Right renal cortex interstitium (tissue), 3 donors: ENCODE measurements at places on chromosomes 5 and 9. TPM values are rescaled to one million over a fixed set of nuclear protein-coding genes. Genes with fewer than 3 reads are reported as not detected.

Gene HRH2
- 3.3 TPM for polyA plus RNA-seq

Gene DMRT3
- 1.4 TPM for polyA plus RNA-seq

Gene REEP2
- 8.2 TPM for polyA plus RNA-seq

Gene CATSPER3
- polyA plus RNA-seq: 0.82 TPM

Gene SLC6A7
- polyA plus RNA-seq: not detected

Gene SPINK7
- 0.27 TPM for polyA plus RNA-seq

Gene MAMDC2
- 7.3 TPM for polyA plus RNA-seq

Gene NIPAL4
- 0.32 TPM for polyA plus RNA-seq

DNA sequence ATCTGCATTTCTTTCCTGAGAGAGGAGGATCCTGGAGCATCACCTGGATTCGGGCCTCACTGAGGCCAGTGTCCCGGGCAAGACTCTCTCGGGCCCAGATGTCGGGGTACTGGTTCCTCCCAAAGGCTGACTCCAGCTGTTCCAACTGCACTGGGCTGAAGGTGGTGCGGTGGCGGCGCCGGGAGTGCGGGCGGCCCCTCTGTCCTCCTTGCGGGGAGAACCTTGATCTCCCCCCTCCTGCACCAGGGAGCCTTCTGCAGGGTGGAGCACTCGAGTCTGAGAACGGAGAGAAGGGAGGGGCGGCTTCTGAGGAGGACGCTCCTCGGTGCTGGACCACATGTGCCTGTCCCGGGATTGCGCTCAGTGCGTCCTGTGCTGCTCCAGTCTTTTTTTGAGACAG lies 2.0 kb downstream of the PROP1 start:
- DNase-seq: no peak

- no peak for DNase-seq
Measured at GRCh38 chr9:5025416-5025815, 40.3 kb downstream of the JAK2 start.

DNA sequence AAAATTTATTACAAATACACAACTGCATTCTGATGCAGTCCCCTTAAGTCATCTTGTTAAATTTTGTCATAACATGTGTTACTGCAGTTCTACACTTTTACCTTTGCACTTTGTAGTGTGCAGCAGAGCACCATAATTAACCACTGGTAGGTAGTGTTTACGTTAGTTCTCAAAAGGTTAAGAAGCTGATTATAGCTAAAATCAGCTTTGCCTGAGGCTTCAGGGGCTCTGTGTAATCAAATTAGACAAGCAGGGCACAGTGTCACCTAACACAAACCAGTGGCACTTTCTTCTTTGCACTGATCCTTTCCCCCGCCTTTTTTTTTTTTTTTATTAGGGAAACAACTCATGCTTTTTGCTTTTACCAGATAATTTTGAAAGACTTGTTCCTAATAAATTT lies 26.1 kb downstream of the POU5F2 start:
- no peak for DNase-seq

GRCh38 chr5:135208903-135209721 lies 175.1 kb upstream of the PITX1 start:
- no peak for DNase-seq

DNA sequence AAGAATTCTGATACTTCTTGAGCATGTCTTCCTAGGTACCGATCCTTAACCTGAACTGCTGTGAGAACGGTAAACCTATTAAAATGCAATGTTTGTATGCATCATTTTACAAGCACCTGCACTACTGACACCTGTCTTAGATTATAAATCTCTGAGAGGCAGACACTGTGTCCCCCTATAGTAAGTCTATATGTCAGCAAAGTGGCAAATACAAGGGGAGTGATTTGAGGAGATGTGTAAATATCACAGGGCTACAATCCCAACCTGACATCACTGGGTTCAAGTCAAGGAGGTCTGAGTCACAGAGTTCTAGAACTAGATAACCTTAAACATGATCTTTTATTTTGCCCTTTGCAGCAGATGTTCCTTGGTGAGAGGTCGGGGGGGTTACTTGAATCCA lies 64.1 kb downstream of the ANKH start:
- no peak for DNase-seq

- no peak for DNase-seq
Measured at GRCh38 chr9:92650839-92651621, 18.9 kb downstream of the IPPK start.

DNA sequence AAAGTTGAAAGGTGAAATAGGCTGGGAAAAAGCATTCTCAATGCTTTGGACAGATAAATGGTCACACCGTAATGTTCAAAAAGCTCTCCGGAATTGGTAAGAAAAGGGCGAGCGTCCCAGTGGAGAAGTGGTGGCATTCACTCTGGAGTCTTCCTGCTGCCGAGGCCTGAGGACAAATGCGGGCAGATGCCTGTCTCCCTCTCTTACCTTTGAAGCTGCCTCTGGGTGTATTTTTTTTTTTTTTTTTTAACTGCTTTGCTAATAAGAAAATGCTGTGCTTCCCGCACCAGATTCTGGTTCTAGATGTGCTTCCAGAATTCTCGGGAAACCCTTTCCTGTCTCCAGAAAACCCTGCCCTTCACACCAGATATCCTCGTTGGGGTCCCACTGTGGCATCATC lies 24.4 kb upstream of the CTSL start:
- DNase-seq: no peak

GRCh38 chr5:18761801-18762200 lies 1127.5 kb downstream of the TAF11L14 start:
- no peak for DNase-seq

DNA sequence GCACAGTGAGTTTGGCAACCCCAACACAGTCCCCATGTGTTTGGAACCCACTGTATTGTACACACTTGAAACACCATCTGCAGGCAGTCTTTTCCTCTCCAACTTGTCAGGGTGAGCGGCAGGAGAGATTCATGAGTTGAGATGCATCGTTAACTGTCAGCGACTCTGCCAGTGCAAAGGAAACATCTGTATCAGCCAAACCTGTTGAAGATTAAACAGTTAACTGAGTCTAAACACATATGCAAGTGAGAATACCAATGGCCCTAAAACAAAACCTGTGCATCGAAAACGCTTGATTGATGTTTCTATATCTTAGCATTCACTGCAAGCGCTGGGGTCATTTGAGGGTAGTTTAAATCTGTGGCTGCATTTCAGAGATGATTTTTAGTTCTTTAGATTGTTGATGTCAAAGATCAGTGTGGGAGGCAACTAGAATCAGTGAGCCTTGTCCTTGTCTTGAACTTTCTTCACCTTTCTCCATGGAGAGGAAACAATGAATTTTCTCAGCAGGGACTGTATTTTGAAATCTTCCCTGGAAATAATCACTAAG lies 41.3 kb upstream of the PAM start:
- DNase-seq: peak; percentile 53

DNA sequence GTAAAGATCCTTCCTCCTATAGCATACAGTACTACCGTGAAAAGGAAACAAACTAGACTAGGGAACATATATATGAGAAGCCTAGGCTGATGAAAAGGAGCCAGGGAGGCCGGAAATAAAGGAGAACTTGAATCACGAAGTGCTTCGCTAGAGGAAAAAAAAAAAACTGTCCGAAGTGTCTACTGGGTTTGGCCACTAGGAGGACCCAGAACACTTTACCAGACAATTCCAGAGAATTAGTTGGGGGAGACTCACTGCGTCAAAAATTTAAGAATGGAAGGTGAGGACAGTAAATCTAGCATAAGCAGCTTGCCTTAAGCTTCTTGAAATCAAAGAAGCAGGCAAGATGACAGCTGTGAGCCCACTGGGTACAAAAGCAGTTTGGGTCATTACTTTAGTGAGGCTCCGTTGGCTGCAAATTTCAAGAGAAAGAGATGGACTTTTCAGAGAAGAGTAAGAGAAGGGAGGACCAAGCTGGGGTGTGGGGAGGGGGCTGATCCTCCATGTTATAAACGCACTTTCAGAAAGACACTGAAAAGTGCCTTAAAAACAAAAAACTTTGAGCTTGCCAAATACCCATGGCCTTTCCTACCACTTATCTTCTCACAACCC lies 47.4 kb downstream of the P4HA2 start:
- DNase-seq: no peak

- DNase-seq: no peak
Measured at GRCh38 chr9:26054600-26055520, 376.6 kb upstream of the TUSC1 start.

- DNase-seq: no peak
Measured at GRCh38 chr5:122584411-122585300, 190.2 kb upstream of the SNX2 start.

GRCh38 chr5:14962604-14963003 lies 91.0 kb upstream of the ANKH start:
- DNase-seq: no peak

DNA sequence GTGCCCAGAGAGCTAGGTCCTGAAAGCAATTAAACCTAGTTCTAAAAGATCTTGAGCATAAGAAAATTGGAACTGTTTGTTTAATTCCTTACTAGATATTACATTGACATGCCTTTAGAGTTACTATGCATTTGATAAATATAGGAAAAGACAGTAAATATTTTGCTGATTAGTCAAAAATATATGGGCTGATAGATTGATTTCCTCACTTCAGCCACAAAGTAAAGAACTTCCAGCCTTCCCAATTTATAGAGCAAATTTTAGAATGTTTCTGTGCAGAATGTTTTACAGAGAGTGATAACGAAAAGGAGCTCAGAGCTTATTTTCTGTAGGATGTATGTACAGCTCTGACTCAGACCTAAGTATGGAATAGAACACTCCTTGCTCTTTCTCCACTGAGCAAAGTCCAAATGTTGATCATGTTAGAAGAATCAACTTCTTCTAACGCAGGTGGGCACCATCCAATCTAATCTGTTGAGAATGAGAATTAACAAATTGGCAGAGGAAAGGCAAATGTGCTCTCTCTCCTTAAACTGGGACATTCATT lies 72.9 kb upstream of the PAM start:
- no peak for DNase-seq

GRCh38 chr9:38708759-38709158 lies 11.2 kb downstream of the FAM240B start:
- DNase-seq: no peak

DNA sequence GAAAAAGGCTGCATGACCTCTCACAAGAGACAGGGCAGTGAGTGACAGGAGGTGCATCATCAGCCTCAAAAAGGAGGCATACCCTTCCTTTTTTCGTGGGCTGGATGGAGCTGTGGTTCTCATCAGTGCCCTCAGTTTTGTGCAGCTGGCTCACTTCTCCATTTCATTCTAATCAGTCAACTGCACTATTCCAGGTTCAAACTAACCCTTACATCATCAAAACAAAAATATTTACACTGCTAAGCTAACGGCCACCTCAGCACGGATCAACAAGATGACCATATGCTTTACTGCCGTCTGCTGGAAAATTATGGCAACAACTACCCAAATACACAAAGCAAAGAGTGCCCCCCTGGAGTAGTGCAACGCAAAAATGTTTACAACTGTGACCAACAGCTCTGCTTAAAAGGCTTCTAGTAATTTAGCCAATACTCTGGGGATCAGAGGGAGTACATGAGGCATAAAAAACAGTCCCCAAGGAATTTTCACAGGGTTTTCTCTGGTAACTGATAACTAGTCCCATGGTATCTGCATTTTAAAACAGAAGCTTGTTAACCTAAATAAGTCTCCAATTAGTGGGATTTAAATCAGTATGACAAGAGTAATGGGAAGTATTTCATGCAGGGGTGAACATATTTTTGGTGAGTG lies 10.8 kb downstream of the KCNV2 start:
- DNase-seq: peak; percentile 74

DNA sequence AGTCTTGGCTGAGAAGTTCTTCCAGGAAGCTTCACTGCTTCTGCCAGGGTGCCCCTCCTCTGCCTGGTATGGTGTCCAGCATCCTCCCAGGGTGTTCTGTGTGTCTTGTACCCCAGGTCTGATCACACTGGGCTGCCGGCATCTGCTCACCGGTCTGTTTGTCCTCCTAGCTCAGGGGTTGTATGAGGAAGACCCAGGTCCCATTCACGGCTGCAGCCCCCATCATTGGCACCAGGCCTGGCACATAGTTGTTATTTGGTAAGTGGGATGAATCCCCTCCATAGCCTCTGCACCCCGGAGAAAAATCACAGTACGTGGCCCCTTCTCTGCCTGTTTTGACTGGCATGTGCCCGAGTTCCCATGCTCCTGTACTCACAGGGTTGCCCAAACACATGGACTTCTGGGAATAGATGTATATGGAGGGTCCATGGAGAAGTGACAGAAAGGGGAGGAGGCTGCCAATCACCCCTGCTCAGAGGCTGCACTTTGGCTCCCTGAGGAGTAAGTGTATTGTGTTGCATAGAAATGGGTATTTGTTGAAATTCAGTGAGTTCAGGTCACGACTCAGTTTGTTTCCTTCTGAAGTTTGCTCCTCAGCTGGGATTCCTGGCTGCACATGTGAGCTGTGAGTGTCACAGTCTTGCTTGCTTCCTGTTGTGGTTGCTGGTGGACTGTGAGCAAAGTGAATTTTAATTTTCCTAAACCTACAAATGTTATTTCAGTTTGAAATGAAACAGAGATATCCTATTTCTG lies 96.2 kb downstream of the HSPA4 start:
- DNase-seq: no peak

GRCh38 chr5:179680780-179681401 lies at the start of gene CBY3:
Gene CBY3 (minus strand): TSS chr5:179681034. CDS start chr5:179680918, 116 bp downstream.
- no peak for DNase-seq

GRCh38 chr9:18182636-18183035 lies 291.3 kb upstream of the ADAMTSL1 start:
- DNase-seq: no peak

- DNase-seq: no peak
Measured at GRCh38 chr5:45037927-45038326, 229.2 kb downstream of the MRPS30 start.

- DNase-seq: peak; percentile 52
Measured at GRCh38 chr5:138033386-138033808, 518 bp upstream of the FAM13B start.

DNA sequence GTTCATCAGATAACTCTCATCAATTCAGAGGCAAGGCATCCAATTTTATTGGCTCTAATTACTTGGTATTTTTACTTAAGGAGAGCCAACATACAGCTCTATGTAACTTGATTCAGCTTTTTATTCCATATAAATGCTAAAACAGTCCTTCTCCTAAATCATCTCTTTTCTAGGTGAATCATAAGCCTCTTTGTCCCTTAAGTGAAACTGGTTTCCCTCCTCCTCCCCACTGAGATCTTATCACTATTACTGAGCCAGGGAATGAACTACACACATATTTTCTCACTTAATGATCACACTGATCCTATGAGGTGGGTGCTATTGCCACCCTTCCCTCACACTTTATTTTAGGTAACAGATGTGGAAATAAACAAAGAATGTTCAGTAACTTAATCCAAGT lies 1143.8 kb downstream of the MAT2B start:
- DNase-seq: no peak

DNA sequence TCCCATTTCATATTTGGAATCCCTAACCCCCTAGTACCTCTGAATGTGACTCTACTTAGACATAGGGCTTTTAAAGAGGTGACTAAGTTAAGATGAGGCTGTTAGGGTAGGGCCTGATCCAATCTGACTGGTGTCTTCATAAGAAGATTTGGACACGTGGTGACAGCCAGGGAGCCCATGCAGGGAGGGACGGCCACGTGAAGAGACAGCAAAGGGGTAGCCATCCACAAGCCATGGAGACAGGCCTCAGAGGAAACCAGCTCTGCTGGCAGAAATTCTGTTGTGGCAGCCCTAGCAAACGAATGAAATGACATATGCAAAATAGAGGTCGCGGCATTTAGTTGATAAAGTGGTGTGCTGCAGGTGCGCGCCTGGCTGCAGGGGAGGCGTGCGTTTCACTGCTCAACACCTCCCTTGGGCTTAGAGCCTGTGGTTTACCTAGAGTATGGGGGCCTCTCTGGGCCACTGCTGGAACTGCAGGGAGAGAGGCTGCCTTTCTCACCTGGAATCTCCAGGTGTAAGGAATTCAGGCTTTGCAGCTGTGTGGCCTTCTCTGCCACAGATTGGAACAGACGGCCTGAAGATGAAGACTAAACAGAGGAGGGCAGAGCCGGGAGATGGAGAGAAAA lies 7.1 kb upstream of the AFAP1L1 start:
- DNase-seq: no peak
